Amniotic stem cell (primary cell): ENCODE measurements at places on chromosomes 2 and 18.

DNA sequence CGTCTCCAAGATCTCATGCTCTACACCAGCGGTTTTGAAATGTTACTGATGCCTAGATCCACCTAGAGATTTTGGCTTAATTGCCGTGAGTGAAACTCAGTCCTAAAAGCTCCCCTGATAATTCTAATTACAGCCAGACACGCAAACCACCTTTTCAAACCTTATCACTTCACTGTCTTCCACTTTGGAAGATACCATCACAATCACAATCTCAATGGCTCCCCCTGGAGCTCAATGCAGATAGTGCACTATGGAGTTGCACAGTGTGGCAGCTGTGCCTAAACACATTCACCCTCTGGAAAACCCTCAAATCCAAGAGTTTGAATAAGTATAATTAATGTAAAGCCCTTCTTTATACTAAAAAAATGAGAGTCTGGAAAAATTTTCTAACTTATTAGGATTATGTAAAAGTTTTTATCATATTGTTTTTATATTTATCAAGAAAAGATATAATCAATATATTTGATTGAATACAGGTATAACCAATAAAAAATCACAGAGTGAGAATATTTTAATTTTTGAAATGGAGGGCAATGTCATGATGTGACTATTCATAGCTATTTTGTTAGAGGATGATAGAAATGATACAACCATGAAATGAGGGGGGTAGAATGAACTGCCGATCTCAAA is 102.9 kb upstream of the SLC8A1 start:
- DNase-seq, result no peak

GRCh38 chr2:47815764-47816163 is 32.8 kb downstream of the MSH6 start:
- no peak for DNase-seq

GRCh38 chr2:214593727-214594126 is 182.9 kb downstream of the VWC2L start:
- no peak for DNase-seq

- DNase-seq, result peak; percentile 60
Observed at GRCh38 chr2:191635333-191636234, 42.4 kb upstream of the NABP1 start.

DNA sequence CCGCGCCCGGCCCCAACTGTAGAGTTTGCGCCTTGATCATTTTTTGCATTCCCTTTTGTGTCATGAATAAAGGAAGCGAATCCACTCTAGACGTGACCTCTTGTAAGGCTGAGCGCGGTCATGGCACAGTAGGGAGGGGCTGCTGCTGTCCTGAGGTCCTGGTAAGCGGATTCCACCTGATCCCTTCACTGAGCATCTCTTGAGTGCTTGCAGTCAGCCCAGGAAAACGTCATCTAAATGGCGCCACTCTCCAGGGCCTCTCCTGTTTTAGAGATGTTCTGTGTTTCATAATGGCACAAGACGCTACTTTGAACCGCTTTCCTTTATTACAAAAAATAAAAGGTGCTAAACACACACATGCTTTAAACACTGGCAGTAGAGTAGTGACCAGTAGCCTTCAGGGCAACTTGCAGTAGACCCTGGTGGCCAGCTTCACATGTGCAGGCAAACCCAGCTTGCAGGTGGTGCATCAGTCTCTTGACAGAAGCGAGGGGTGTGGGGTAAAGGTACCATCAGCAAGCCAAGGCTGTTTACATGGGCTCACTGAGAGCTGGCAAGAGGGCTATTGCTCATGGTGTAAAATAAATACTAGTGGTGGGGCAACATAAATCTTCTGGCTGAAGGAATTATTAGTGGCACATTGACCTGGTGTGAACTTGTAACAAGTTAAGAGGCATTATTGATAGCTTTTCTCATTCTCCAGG is 43.0 kb upstream of the ACKR3 start:
- DNase-seq, result no peak

GRCh38 chr2:54310311-54310710 is 54.3 kb upstream of the TSPYL6 start:
- DNase-seq, result no peak

DNA sequence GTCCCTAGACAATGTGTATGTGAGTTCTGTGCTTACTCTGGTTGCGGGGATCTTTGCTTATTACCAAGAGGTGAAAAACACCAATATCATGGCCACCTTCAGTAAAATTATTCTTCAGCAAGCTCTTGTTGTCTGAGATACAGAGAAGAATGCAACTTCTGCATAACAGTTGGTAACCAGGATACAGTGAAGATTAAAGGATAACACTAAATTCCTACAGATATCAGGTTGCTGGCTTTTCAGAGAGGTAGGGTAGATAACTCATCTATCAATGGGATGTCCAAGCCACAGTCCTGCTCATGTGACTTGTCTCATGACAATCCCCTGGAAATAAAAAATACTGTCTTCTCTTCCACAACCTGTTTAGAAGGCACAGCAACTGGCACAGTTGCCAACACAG is 308.5 kb downstream of the TNS1 start:
- no peak for DNase-seq

GRCh38 chr18:46632401-46633071 is 24.5 kb downstream of the LOXHD1 start:
- no peak for DNase-seq

DNA sequence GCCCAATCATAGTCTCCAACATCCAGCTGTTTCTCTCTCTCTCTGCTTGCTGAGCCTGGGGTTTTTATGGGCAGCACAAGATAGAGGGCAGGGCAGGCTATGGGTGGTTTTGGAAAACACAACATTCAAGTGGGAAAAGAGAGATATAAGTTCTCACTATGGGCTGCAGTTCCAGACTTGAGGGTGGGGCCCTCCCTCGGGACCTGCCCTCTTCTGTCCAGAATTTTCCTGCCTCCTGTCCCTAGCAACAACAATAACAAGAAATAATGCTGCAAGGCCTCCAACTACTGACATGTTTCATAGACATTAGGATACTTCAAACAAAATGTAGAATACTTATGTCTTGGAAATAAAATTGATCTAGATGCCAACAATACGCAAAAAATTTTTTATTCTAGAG is 107.8 kb downstream of the C18orf54 start:
- no peak for DNase-seq

- no peak for DNase-seq
Observed at GRCh38 chr2:43872151-43872550, 33.4 kb downstream of the ABCG8 start.

DNA sequence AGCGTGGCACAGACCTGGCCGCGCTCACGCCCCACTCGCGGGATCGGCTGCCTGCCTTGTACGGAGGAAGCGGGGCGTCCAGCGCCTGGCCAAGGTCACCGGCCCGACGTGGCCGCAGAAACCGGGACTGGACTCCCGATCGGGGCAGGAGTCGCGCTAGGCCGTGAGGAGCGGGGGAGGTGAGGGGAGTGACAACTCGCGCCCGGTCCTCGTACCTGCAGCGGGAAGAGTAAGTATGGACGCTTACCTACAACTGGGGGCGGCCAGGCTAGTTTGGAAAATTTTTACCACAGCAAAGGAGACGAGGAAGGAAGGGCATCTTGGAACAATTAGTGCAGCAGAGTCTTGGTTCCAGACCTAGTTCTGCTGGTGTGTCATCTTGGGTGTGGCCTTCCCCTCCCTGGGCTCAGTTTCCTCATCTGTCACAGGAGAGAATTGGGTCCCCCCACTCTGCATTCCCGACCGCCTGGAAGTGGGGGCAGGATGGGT is 693 bp downstream of the UBE2F start:
- DNase-seq, result no peak

DNA sequence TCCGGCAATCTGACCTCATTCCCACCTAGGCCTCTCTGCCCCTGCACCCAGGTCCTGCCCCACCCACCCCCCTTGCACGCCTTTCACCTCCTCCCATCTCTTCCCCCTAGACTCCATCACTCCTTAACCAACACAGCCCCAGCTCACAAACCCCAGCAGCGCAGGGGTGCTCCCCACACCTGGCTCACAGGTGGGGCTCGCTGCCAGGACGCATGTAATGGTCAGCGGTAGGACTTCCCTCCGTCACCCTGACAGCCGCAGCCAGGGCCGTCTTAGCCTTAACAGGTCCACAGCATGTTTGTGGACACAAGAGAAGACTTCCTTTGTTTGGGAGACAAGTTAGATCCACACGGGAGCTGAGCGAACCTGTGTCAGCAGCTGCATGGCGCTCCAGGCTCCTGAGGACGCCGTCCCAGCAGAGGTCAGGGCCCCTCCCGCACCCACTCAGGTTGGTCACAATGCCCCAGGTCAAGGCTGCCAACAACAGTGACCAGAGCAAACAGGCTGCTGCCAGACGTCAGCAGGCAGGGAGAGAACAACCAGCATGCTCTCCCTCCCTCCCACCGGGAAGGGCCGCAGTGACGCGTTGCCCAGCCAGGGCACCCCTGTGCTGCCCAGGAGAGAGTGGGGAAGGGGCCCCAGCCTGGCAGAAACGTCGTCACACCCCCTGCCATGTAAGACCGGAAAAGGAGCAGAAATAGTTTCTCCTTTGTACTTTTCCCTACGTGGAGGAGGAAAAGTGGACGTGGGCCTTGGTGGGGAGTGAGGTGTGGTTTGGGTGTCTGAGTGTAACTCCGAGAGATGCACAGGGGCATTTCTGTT is 68.0 kb downstream of the PXDN start:
- no peak for DNase-seq

- DNase-seq, result no peak
Observed at GRCh38 chr2:26529406-26530239, 51.7 kb upstream of the OTOF start.

GRCh38 chr2:240196716-240197461 is 56.4 kb upstream of the OTOS start:
- DNase-seq, result no peak

DNA sequence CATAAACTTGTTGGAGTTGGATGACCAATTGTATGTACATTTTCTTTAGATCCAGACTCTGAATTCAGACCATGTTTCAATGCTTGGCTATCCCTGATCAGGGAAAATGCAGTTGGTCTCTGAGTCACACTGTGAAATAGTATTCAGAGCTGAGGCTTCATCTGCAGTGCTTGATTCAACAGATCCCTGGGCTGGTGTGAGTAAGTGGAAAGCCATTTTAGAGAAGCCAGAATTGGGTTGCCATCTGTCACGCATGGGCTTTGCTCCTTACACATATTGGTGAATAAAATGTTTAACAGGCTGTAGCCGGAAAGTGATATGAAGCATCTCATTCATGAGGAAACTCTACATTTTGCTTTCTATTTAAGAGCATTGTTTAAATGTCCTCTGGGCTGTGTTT is 50.0 kb upstream of the ACYP2 start:
- peak; percentile 94 for DNase-seq

DNA sequence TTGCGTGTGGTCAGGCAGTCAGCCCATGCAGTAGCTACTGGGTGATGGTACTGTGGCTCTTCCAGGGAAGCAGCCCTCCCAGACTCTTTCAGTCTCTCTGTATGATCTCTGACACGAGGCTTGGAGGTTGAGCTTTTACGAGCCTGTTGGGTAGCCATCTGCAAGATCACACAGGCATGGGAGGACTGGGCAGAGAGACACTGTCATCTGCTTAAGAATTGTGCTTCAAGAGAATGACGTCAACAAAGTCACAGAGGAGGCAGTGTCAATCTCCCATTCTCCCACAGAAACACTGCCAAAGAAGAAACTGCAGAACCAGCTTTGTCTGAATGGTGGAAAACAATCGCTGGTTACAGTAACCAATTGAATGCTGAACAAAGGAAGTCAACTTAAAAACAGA is 78.4 kb upstream of the MC2R start:
- no peak for DNase-seq

- no peak for DNase-seq
Observed at GRCh38 chr2:54097124-54097523, 18.3 kb upstream of the ACYP2 start.

DNA sequence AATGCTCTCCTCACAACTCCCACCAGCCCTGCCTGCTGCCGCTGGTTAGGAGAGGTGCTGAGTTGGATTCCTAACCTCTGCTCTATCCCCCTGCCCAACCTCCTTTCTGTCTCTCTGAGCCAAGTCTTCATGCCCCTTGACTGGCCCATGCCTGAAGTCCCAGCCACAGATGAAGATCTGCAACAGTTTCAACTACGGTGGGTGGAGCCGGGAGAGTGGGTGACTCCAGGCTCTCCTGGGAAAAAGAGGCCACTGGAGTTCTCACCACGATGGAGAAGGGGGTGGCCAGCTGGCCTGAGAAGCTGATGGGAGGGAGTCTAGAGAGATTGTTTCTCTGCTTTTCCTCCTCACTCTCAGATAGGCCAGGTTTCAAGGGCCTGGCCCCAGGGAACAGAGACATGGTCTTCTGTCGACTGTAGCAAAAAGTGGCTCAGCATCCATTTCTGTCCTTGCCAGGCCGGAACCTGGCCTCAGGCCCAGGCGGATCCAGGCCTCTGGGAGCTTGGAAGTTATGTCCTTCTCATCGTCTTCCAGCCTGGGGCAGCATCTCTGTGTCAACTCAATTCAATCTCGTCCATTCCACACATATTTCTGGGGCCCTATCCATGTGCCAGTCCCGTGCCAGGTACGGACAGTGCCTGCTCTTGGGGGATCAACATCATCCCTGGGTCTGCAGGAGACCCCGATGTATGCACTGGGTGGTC is 75.3 kb downstream of the INHBB start:
- no peak for DNase-seq

DNA sequence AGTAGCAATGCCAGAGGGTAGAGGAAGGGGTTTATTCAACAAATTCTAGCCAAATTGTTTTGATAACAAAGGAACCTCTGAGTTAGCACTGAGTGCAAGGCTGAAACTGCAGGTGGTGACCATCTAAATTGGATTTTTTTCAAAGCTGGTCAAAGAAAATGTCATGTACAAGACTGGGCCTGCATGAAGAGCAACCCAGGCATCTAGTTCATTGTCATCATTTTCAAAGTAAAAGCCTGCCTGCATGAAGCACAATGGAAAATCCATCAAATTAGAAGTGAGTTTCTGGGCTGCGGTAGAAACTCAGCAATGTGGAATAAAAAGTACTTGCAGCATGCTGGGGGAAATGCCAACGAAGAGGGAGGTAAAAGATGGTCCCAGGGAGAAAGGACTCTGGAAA is 80.8 kb upstream of the PPP1CB start:
- DNase-seq, result no peak

DNA sequence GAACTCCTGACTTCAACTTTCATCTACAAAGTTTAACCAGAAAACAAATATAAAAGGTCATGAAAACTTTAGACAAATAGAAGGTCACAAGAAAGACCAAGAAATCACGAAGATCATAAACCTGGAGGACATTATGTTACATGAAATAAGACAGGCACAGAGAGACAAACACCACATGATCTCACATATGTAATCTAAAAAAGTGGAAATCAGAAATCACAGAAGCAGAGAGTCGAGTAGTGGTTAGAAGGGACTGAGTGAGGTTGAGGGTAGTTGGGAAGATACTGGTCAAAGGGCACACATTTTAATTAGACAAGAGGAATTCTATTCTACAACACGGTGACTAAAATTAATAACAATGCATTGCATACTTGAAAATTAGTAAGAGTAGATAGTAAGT is 1.4 kb downstream of the GCFC2 start:
- DNase-seq, result no peak

GRCh38 chr2:169265591-169265990 is 96.7 kb downstream of the LRP2 start:
- DNase-seq, result no peak

GRCh38 chr2:62806231-62806630 is 100.7 kb downstream of the EHBP1 start:
- no peak for DNase-seq

- DNase-seq, result no peak
Observed at GRCh38 chr2:24359129-24360049, 947 bp downstream of the ITSN2 start.
